ENCODE measurements at places on chromosomes 16 and 17.

DNA sequence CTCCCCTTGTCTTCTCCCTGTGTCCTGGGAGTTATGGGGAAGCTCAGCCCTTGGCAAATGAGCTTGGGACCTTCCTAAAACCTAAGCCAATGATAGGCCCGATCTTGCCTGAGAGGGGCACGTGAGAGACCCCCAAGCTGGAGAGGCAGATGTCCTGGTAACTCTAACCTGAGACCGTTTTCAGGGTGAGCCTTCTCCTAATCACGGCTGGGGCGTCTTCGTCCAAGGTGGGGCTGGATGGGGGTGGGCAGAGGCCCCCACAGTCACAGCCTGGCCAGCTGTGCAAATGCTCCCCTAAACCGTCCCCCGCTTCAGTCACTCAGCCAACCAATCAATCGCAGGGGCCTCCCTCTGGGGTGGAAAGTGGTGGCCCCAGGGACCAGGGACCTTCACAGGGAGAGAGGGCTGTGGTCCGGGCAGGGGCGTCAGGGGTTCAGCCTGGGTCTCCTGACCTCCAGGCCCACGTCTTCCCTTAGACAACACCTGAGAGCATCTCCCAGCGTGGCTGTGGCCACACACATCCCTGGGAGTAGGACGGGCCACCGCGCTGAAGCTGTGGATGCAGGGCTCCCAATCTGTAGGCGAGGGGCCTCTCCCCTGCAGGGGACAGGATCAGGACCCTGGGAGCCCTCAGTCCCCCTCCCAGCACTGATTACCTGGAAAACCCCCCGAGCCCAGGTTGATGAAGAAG lies 30.6 kb downstream of the ACTG1 start:
- DNase-seq = no peak

GRCh38 chr17:30275911-30276310 lies 15.8 kb downstream of the BLMH start:
- DNase-seq = no peak

DNA sequence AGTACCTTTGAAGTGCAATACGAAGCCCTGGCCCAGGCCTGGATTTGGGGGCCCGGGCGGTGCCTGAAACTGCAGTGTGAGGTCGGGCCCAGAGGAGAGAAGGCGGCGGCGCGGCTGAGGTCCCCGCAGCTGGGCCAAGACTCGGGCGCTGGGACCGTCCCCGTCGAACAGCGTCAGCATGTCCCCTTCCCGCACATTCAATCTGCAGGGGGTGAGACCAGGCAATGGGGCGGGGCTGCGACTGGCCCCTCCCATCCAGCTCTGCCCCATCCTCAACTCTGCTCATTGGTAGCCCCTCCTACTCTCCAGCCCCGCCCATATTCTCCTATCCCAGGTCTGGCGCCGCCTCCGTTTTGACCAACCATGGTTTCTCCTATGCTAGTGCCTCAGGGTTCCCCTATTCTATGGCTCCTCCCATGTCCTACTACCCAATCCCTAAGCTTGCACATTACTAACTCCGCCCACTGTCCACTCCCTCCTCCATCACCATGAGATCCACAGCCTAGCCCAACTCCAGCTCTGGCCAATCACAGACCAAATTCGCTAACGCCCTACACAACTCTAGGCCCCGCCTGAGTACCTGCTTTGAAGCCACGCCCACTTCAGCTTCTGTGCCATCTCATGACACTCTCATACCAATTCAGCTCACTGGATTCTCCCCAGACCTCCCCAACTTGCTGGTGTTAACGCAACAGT lies 14.4 kb upstream of the CDIPT start:
- DNase-seq = no peak

- DNase-seq = no peak
Measured at GRCh38 chr16:83110269-83110668, 483.5 kb downstream of the CDH13 start.

DNA sequence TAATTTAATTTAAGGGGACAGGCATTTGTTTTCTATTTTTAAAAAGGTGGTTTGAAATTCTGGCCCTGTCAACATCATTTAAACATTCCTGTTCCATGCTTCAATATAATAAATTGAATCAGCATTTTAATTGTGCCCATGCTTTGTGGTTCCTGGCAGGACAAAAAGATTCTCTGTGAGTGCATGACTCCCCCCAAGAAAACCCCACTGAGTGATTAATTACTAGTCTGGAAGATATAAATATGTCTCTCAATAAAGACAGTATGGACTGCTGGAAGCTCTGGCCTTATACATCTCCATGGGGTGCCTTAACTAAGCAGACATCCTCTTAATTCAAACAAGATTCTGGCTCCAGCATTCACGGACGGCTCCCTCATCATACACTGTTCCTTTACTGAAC lies 95.0 kb upstream of the PSMD7 start:
- no peak for DNase-seq

GRCh38 chr16:27414788-27415431 lies 12.9 kb downstream of the IL21R start:
- no peak for DNase-seq
